Femur (tissue), 1 donor: ENCODE measurements at places on chromosomes 2 and 18.

GRCh38 chr2:205701509-205701908 is 19.2 kb downstream of the NRP2 start:
- no peak for DNase-seq

- DNase-seq: no peak
Observed at GRCh38 chr18:69838620-69839411, 108.9 kb downstream of the CD226 start.

GRCh38 chr18:39025531-39025930 is 1459.9 kb upstream of the CELF4 start:
- no peak for DNase-seq

DNA sequence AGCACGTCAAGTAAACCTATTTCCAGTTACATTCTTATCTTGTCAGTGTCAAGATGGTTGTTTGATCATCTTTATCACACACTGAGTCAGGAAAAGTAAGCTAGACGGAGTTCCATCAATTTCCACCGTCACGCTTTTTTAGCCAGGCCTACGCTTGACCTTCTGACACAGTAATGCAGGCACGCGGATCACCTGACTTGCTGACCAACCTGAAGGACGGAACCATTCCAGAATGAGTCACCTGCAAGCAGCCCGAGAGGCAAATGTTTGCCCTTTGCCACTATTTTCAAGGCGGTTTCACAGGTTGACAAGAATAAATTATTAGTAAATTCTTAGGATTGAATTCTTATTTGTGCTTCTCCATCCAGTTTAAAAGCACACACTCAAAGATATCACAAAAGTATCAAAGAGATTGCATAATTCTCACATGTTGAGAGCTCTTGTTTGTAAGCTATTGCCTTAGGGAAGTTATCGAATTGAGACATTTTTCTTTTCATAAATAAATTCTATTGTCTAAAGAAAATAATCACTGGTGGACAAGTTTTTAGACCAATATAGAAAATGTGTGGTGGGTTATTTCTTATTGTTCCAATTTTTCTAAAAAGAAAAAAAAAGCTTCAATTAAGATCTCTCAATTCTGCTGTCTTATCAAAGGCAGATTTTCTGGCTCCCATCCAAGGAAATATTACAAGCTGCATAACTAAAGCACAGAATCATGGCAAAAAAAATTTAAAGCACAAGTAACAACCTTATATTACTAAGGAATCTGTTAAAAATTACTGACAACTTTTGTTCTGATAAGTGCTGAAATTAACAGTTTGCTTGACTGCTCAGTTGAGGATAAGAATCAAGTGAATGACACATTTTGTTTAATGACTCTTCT is 31.9 kb downstream of the UXS1 start:
- no peak for DNase-seq

DNA sequence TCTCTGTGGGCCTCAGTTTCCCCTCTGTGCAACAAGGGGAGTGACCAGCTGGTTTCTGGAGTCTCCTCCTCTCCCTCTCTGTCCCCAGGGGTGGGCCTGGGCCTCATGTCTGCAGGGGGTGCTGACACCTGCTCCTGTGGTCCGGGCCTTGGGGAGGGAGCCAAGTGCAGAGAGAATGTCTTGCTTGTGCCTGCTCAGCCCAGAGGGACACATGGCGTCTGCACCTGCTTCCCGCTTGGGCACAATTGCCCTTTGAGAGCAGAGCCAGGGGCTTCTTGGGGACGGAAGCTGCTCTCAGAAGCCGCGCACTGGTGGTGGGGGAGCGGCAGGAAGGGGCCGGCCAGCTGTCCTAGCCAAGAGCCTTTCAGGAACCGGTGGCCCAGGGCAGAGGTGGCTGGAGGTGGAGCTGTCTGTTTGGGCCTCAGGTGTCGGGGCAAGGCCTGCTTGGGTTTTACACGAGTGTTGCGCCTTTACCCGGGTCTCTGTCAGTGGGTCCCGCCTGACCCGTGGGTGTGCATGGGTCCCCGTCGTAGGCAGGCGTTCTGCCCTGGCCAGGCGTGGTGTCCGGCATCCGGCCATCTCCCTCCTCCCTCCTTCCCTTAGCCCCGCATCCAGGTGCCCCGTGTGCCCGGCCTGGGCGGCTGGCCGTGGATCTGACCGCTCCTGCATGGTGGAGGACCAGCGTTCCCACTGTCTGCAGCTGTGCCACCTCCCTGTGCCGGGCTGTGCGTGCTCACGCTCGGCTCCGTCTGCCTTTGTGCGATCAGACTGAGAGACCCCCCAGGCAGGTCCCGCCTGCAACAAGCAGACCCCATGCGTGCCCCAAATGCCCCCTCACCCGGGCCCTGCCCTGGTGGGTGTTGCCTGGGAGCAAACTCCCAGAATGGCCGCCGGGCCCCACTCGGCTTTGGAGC is 4.0 kb downstream of the NEU4 start:
- DNase-seq: peak; percentile 72

DNA sequence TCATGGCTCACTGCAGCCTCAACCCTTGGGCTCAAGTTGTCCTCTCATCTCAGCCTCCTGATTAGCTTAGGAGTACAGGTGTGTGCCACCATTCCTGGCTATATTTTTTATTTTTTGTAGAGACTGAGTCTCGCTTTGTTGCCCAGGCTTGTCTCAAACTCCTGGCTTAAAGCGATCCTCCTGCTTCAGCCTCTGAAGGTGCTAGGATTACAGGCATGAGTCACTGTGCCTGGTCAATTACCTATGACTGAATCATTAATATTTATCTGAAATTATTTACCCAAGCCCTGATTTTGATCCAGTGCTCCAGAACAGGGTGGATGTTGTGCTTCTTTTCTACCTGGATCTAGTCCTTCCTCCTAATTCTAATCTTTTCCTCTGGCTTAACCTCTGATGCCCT is 87.8 kb downstream of the MAP2 start:
- DNase-seq: no peak

- DNase-seq: no peak
Observed at GRCh38 chr2:3440477-3440876, 61.0 kb downstream of the TRAPPC12 start.
